Gastrocnemius medialis (tissue), 4 donors: ENCODE measurements at places on chromosomes 1 and 21. TPM values are rescaled to one million over a fixed set of nuclear protein-coding genes. Genes with fewer than 3 reads are reported as not detected.

- no peaks in the 10 kb centered on the region for H3K4me1 ChIP-seq
- H3K27me3 ChIP-seq: no peaks in the 10 kb centered on the region
- H3K4me3 ChIP-seq: no peak overlapping the region
Observed at GRCh38 chr1:182634306-182635072, 30.3 kb upstream of the RGS16 start.

DNA sequence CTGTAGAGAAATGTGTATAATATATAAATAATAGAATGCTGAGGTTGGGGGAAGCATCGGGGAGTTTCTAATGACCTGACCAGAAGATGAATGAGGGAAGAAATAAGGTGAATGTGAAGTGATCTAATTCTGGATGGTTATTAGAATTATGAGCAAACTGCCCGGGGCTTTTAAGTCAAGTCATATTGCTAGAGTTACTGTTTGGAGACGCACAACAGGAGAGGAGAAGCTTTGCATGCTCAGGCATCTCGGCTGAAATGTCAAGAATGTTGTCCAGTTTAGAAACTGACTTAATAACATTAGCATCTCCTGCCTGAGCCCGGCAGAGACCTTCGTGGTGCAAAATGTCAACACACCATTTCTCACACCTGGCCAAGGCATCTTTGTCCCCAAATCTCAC is 119.1 kb downstream of the RRAGC start:
- H3K27ac ChIP-seq: no peak overlapping the region
- no peaks in the 10 kb centered on the region for H3K36me3 ChIP-seq
- no peaks in the 10 kb centered on the region for H3K4me1 ChIP-seq
- H3K4me3 ChIP-seq: no peak overlapping the region
- H3K27me3 ChIP-seq: peaks cover 5% of the 10 kb centered on the region
- DNase-seq: no peak

- H3K4me3 ChIP-seq: no peak overlapping the region
- H3K27me3 ChIP-seq: no peaks in the 10 kb centered on the region
- DNase-seq: no peak
- H3K27ac ChIP-seq: no peak overlapping the region
- H3K36me3 ChIP-seq: no peaks in the 10 kb centered on the region
- H3K4me1 ChIP-seq: peaks cover 7% of the 10 kb centered on the region
Observed at GRCh38 chr1:42037161-42037560, 116.0 kb upstream of the GUCA2B start.

DNA sequence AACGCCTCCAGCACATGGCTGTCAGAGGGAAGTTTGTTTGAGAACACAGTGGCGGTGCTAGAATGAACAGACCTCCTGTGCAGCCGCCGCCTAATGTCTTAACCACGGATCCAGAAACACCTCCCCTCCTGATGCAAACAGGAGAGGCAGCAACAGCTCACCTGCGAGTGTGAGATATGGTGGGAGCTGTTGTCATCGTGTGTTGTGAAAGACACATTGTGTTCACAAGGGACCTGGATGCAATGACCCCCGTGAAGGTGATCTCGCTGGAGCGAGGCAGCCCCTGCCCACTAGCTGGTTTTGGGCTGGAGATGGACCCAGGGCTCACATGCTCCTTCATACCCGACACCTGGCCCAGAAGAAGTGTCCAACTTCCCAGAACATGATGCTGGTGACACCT is 315.3 kb upstream of the C1orf174 start:
- H3K27ac ChIP-seq: no peak overlapping the region
- H3K36me3 ChIP-seq: no peaks in the 10 kb centered on the region
- H3K4me3 ChIP-seq: no peak overlapping the region
- H3K4me1 ChIP-seq: no peaks in the 10 kb centered on the region

The TNFRSF9 gene
- total RNA-seq: not detected
